ENCODE measurements at places on chromosomes 13 and 19. TPM values are rescaled to one million over a fixed set of nuclear protein-coding genes. Genes with fewer than 3 reads are reported as not detected.

The KCTD15 gene
- 41.7 TPM for total RNA-seq

- H3K27ac ChIP-seq = no peak overlapping the region
- DNase-seq = no peak
- no peaks in the 10 kb centered on the region for H3K36me3 ChIP-seq
- no peaks in the 10 kb centered on the region for H3K27me3 ChIP-seq
- peak overlapping the region; percentile 51 for H3K4me3 ChIP-seq
- H3K4me1 ChIP-seq = no peaks in the 10 kb centered on the region
Measured at GRCh38 chr13:113394339-113394640, 30.4 kb upstream of the GRTP1 start.

The FAM216B gene
- total RNA-seq = not detected

- H3K36me3 ChIP-seq = no peaks in the 10 kb centered on the region
- peak; percentile 24 for DNase-seq
- peaks cover 5% of the 10 kb centered on the region for H3K4me1 ChIP-seq
- H3K4me3 ChIP-seq = peak overlapping the region; percentile 82
Measured at GRCh38 chr13:98144027-98144741, 1.3 kb downstream of the FARP1 start.

- no peak for DNase-seq
- H3K4me1 ChIP-seq = no peaks in the 10 kb centered on the region
- H3K27me3 ChIP-seq = no peaks in the 10 kb centered on the region
- H3K36me3 ChIP-seq = no peaks in the 10 kb centered on the region
- no peak overlapping the region for H3K27ac ChIP-seq
Measured at GRCh38 chr19:34475026-34475974, 6.3 kb upstream of the WTIP start.

GRCh38 chr13:35848336-35849255, 282.6 kb downstream of the DCLK1 start:
- DNase-seq = no peak
- H3K4me3 ChIP-seq = no peak overlapping the region
- no peaks in the 10 kb centered on the region for H3K27me3 ChIP-seq
- H3K27ac ChIP-seq = no peak overlapping the region
- H3K36me3 ChIP-seq = no peaks in the 10 kb centered on the region

GRCh38 chr13:41971848-41972247, 10.9 kb upstream of the VWA8 start:
- H3K27me3 ChIP-seq = no peaks in the 10 kb centered on the region
- H3K4me1 ChIP-seq = no peaks in the 10 kb centered on the region
- no peak overlapping the region for H3K27ac ChIP-seq
- no peak for DNase-seq
- no peak overlapping the region for H3K4me3 ChIP-seq

The CEACAM3 gene
- 0.59 TPM for total RNA-seq

- no peak overlapping the region for H3K4me3 ChIP-seq
- no peaks in the 10 kb centered on the region for H3K27me3 ChIP-seq
- H3K27ac ChIP-seq = no peak overlapping the region
- no peaks in the 10 kb centered on the region for H3K36me3 ChIP-seq
- no peaks in the 10 kb centered on the region for H3K4me1 ChIP-seq
Measured at GRCh38 chr19:48745208-48745995, 1.3 kb downstream of the IZUMO1 start.

DNA sequence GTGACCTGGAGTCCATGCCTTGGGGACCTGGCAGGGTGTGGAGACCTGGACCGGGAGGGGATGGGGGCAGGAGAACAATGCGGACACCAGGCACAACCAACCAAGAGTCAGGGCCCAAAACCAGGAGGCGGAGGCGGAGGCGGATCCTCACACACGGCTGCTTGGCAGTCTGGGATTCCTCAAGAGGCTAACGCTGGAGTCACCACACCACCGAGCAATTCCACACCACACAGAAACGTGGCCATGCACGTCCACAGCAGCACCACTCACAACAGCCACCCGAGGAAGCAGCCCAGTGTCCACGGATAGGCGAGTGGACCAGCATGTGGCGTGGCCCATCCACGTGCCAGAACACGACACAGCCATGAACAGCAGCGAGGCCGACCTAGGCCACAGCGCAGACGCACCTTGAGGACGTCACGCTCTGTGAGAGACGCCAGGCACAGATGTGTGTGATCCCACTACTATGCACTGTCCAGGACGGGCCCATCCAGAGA, 17.7 kb downstream of the SBNO2 start:
- H3K36me3 ChIP-seq = no peaks in the 10 kb centered on the region
- peak overlapping the region; percentile 80 for H3K27ac ChIP-seq
- no peaks in the 10 kb centered on the region for H3K27me3 ChIP-seq
- H3K4me3 ChIP-seq = no peak overlapping the region
- peaks cover 9% of the 10 kb centered on the region for H3K4me1 ChIP-seq

The CAMSAP3 gene
- total RNA-seq = 90.9 TPM

DNA sequence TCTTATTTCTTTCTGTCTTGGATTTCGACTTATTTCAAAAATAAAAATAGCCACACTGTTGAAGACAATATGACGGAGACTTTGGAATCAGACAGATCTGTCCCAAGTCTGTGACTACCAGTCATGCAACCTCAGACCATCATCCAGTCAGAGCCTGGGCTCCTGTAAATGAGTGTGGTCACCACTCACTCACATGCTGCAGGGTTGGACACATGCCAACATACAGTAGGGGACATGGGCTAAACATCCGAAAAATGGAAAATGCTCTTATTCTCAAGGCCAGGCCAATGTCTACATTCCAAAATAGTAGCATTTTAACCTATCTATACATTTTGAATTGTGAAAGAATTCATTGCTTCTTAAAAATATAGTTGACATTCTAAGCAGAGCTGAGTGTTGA, 75.5 kb upstream of the EDNRB start:
- no peak overlapping the region for H3K4me3 ChIP-seq
- no peaks in the 10 kb centered on the region for H3K27me3 ChIP-seq
- no peaks in the 10 kb centered on the region for H3K36me3 ChIP-seq
- DNase-seq = no peak

The ZIM2 gene
- total RNA-seq = 5.2 TPM

The PRTN3 gene
- total RNA-seq = 2.6 TPM
